ENCODE measurements at places on chromosomes 7 and 10.

GRCh38 chr7:116284390-116284789 lies 74.1 kb downstream of the TES start:
- H3K4me3 ChIP-seq: no peak overlapping the region
- DNase-seq: no peak
- H3K27ac ChIP-seq: no peak overlapping the region
- H3K27me3 ChIP-seq: no peaks in the 10 kb centered on the region
- H3K4me1 ChIP-seq: no peaks in the 10 kb centered on the region

DNA sequence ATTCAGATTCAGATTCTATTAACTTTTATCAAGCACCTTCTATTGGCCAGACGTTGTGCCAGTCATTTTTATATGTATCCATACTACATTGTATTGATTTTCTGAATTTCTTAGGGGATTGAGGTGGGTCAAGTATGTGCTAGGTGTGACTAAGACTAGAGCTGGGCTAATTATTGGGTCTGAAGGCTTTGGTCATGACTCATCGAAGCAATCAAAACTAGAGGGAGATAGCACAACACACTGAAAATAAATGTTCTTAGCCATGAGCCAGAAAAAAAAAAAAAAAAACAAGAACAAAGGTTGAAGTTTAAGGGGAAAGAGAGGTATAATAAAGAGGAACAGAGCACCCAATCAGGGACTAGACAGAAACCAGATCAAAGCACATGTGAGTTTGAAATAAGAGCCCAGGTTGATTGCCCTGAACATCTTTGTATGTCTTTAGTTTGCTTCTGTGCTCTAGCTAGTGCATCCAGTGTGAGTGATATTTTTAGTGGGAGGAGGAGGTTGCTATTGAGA lies 171.6 kb upstream of the FOXP2 start:
- no peaks in the 10 kb centered on the region for H3K27me3 ChIP-seq
- DNase-seq: no peak
- no peak overlapping the region for H3K27ac ChIP-seq

DNA sequence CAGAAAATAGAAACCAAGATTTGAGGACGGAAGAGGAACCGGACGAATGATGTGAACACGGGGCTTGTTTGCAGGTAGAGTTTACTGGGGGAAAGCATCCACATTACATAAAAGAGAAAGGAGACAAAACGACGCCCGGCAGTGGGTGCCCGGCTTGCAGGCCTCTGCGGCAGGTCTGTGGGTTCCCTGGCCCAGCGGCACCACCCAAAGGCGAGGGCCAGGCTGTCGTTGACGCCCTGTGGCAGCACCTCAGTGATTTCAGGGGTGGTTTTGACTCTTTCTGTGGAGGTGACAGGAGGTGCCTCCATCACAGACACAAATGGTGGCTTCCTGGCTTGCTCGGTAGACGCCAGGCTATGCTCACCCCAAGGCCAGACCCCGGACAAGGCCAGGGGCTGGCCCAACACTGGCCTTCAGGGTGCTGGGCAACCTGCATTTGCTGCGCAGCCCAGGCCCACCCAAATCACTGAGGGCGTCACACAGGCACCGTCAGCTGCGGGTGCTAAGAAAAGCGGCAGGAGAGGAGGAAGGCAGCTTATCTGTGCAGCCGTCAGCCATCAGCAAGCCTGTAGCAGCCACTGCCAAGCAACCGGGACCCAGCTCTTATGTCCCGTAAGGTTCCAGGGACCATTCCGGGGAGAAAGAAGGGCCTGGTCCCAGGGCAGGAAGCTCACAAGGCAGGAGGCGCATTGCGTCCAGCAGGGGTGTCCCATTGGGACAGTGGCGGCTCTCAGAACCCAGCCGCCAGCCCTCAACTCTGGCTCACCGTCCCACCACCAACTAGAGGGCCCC lies 230.3 kb downstream of the PTPRN2 start:
- no peaks in the 10 kb centered on the region for H3K36me3 ChIP-seq
- H3K27ac ChIP-seq: no peak overlapping the region
- no peaks in the 10 kb centered on the region for H3K27me3 ChIP-seq
- no peaks in the 10 kb centered on the region for H3K4me1 ChIP-seq

DNA sequence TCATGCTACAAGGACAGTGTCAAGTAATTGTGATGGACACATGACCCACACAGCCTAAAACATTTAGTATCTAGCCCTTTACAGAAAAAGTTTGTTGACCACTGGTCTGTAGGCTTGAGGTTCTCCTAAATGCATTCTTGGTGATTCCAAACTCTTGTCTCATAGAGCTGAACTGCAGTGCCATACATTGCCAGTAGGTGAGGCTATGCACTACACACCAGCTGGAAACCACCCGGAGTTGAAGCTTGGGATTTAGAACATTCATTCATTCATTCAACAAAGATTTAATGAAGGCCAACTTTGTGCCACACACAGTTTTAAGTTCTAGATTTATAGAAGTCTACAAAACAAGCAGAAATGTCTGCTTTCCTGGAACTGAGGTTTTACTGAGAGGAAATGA lies 77.3 kb upstream of the TCF7L2 start:
- DNase-seq: no peak
- H3K27me3 ChIP-seq: no peaks in the 10 kb centered on the region
- H3K27ac ChIP-seq: no peak overlapping the region
- H3K4me1 ChIP-seq: no peaks in the 10 kb centered on the region
- H3K4me3 ChIP-seq: no peak overlapping the region

DNA sequence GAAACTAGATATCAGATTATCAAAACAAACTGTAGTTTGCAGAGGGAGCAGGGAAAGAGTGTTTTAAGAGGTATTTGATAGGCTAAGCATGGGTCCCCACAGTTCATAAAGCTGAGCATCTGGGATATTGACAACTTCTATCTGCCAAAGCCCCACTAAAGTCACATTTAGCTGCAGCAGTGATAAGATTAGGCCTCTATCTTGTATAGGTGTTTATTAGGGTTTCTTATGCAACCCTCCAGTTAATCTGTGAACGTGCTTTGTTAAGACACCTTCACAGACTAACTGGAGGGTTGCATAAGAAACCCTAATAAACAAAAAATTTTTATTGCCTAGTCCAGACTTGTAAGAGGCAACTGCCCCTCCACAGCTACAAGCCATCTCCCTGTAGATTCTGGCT lies 78.0 kb downstream of the CYP51A1 start:
- H3K27ac ChIP-seq: peak overlapping the region; percentile 20
- H3K27me3 ChIP-seq: no peaks in the 10 kb centered on the region
- H3K36me3 ChIP-seq: no peaks in the 10 kb centered on the region
- DNase-seq: no peak

GRCh38 chr10:44116474-44116873 lies 268.4 kb downstream of the CXCL12 start:
- no peaks in the 10 kb centered on the region for H3K27me3 ChIP-seq
- no peak overlapping the region for H3K4me3 ChIP-seq
- no peaks in the 10 kb centered on the region for H3K36me3 ChIP-seq
- no peak overlapping the region for H3K27ac ChIP-seq

GRCh38 chr7:109930049-109930448 lies 1160.9 kb upstream of the LRRN3 start:
- no peak overlapping the region for H3K4me3 ChIP-seq
- DNase-seq: no peak
- H3K36me3 ChIP-seq: no peaks in the 10 kb centered on the region
- H3K27me3 ChIP-seq: no peaks in the 10 kb centered on the region
- H3K4me1 ChIP-seq: no peaks in the 10 kb centered on the region
- no peak overlapping the region for H3K27ac ChIP-seq

DNA sequence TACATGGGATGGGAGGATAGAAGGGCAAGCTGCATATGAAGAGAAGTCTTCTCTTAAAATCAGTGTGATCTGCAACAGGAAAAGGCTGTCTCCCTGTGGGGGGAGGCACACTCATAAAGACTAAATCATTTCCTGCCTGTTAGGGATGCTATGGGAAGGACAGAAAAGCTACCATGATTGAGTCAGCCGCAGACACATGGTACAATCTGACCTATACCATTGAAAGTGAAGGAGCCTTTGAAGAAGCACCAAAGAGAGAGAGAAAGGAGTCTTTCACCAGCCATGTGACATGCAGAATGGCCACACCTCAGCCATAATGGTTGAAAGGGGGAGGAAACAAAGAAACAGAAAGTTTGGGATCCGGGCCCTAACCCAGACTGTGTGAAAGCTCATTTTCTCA lies 29.1 kb downstream of the NUDCD3 start:
- no peaks in the 10 kb centered on the region for H3K4me1 ChIP-seq
- no peak for DNase-seq
- H3K27ac ChIP-seq: no peak overlapping the region
- no peaks in the 10 kb centered on the region for H3K27me3 ChIP-seq
- H3K36me3 ChIP-seq: no peaks in the 10 kb centered on the region
- H3K4me3 ChIP-seq: no peak overlapping the region

DNA sequence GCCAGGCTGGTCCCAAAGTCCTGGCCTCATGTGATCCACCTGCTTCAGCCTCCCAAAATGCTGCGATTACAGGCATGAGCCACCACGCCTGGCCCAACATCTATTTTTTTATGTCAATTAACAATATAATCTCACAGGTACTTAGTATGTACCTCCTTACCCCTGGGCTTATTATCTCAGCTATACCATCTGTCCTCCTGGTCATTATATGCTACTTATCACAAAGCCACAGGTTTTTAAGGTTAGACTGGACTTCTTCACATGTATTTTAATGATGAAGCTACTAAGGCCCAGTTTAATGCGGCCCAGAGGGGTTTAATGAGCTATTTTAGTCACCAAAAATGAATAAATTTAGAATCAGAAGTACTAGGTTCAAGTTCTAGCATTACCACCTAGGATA lies 3.4 kb downstream of the NSUN6 start:
- no peak for DNase-seq
- no peak overlapping the region for H3K4me3 ChIP-seq
- no peaks in the 10 kb centered on the region for H3K27me3 ChIP-seq
- H3K4me1 ChIP-seq: no peaks in the 10 kb centered on the region

DNA sequence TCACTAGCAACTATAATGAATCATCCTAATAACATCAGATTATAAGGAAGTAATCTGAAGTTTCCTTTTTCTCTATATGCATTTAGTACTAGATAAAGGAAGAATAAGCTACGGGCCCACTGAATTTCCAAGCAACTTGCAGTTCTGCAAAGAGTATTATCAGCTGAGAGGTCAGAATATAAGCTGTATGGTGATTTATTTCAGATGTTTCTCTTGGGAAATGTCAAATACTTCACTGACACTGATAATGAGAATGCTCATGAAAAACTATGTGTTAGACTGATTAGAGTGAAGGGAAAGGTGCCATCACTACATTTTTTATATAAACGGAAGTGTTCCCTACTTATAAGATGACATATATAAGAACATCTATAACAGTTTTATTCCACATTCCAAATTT lies 251.2 kb upstream of the HGF start:
- H3K36me3 ChIP-seq: no peaks in the 10 kb centered on the region
- H3K27ac ChIP-seq: no peak overlapping the region
- H3K4me1 ChIP-seq: no peaks in the 10 kb centered on the region
- DNase-seq: no peak
- no peaks in the 10 kb centered on the region for H3K27me3 ChIP-seq
- no peak overlapping the region for H3K4me3 ChIP-seq

DNA sequence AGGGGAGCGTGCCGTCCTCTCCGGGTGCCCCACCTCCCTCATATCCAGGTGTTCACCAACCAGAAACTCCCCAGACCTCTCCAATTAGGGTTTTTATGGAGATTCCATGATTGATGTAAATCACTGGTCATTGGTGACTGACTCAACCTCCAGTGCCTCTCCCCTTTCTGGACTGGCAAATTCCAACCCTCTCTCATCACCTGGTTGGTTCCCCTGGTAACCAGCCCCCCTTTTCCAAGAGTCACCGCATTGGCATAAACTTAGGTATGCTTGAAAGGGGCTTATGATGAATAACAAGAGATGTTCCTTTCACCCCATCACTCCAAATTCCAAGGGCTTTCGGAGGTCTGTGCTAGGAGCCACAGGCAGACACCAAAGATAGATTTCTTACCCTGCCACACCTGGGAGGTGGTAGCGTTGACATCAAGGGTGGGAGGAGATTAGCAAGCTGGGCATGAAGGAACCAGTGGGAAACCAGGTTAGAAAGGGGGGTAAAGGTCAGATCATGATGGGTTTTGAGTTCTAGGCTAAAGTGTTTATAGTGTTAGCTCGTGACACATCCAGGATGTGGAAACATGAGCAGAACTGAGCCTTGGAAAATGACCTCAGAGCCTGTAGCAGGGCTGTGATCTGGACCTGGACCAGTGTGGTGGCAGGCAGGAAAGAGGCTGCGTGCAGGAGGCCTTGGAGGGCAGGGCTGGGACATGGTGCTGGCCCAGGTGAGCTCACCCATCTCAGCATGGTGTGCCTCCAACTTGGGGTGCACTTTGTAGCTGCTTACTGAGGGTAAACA lies 45.1 kb downstream of the CAMK1D start:
- no peak for DNase-seq
- H3K4me1 ChIP-seq: no peaks in the 10 kb centered on the region
- H3K27ac ChIP-seq: no peak overlapping the region
- H3K27me3 ChIP-seq: no peaks in the 10 kb centered on the region
- H3K4me3 ChIP-seq: no peak overlapping the region
- no peaks in the 10 kb centered on the region for H3K36me3 ChIP-seq

DNA sequence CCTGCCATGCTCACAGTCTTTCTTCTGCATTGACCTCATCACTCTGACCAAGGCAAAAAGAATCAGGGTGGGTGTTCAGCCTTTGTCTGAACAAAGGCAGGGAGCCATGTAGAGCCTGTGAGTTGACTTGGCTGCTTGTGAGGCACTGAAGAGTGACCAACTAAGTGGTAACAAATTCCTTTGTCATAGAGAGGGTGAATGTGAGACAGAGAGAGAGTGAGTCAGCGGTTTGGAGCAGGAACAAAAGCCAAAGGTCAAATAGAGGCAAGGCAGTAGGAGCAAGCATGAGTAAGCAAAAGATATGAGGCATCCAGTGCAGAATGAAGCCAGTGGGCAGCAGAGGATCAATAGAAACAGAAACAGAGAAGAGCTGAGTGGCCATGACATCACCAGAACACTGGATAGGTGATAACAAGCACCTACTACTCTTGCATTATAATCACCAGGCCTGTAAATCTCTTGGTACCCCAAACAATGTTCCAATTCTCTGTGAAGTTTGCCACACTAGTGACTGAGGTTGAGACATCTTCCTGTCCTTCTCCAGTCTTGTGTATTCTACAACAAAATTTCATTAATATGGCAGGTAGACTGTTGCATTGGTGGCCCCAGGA lies 116.2 kb upstream of the LAMB4 start:
- H3K4me3 ChIP-seq: no peak overlapping the region
- no peaks in the 10 kb centered on the region for H3K36me3 ChIP-seq
- H3K27me3 ChIP-seq: no peaks in the 10 kb centered on the region
- DNase-seq: peak; percentile 46
- H3K27ac ChIP-seq: no peak overlapping the region

- no peak for DNase-seq
- H3K36me3 ChIP-seq: no peaks in the 10 kb centered on the region
- H3K4me3 ChIP-seq: no peak overlapping the region
- H3K4me1 ChIP-seq: peaks cover 6% of the 10 kb centered on the region
These were observed 8.0 kb downstream of the GET4 start for GRCh38 chr7:884191-885003.

- no peaks in the 10 kb centered on the region for H3K36me3 ChIP-seq
- H3K4me1 ChIP-seq: no peaks in the 10 kb centered on the region
- H3K27me3 ChIP-seq: no peaks in the 10 kb centered on the region
- H3K4me3 ChIP-seq: no peak overlapping the region
These were observed 369.1 kb downstream of the PLXNA4 start for GRCh38 chr7:132207211-132207610.
